ENCODE measurements at places on chromosomes 4 and X. TPM values are rescaled to one million over a fixed set of nuclear protein-coding genes. Genes with fewer than 3 reads are reported as not detected.

HAND2 gene
- total RNA-seq, result not detected

MAGEB6 gene
- total RNA-seq, result not detected

ARMCX4 gene
- 4.8 TPM for total RNA-seq

LUZP4 gene
- not detected for total RNA-seq
